ENCODE measurements at places on chromosomes 1 and 21.

DNA sequence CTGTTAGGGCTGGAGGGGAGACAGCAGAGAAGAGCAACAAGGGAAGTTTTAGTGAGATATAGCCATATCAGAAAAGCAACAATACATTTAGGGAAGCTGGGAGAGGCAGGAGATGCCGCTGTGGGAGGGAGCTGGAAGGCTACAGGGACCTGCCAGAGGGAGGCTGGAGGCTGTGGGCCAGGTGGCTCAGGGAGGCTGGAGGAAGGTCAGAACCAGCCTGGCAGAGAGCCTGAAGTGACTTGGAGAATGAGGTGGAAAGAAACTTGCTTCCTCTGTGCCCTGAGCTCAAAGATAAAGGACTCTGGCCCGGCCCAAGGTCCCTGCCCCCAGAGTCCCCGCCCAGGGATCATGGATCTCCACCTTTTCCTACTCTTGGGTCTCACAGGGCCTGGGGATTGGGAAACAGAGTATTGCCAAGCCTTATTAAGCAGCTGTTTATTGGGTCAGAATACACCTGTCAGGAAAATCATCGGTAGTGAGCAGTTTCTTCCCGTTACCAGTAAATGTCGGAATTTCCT, 85.9 kb downstream of the KIF26B start:
- no peak for DNase-seq

DNA sequence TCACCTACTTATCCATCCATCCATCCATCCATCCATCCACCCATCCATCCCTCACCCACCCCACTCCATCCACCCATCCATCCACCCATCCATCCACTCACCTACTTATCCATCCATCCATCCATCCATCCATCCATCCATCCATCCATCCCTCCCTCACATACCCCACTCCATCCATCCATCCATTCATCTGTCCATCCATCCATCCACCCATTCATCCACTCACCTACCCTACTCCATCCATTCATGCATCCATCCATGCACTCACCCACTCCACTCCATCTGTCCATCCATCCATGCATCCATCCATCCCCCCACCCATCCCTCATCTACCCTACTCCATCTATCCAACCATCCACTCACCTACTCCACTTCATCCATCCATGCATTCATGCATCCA, 34.5 kb downstream of the DHRS3 start:
- no peak for DNase-seq

DNA sequence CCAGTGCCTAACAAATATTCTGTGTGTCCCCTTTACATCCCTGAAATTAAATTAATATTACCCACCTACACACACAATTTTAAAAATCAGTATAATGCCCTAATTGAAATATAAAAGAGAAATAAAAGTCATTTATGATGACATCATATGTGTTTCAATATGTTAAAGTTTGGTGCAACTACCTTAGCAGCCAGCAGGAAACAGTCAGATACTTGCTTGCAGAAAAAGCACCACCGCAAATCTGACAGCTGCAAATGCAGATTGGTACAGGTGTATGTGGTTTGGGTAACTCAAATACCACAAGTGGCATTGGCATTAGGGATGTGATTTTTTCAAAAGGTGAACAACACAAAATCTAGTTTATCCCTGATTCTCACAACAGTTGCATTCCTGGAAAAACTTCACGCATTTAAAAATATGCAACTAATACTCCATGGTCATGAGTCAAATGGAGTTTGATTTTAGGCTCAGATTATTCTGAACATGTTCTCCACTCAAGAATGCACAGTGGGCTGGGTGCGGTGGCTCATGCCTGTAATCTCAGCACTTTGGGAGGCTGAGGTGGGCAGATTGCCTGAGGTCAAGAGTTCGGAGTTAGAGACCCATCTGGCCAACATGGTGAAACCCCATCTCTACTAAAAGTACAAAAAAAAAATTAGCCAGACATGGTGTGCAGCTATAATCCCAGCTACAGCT, 106.3 kb downstream of the EDEM3 start:
- DNase-seq: no peak

- DNase-seq: no peak
These were observed 1.5 kb downstream of the RPL22 start for GRCh38 chr1:6197746-6198427.

GRCh38 chr1:94554580-94554979, 13.0 kb upstream of the F3 start:
- no peak for DNase-seq
